ENCODE measurements at places on chromosomes 12 and 14.

GRCh38 chr12:13195785-13196129, 769 bp upstream of the EMP1 start:
- DNase-seq = no peak

DNA sequence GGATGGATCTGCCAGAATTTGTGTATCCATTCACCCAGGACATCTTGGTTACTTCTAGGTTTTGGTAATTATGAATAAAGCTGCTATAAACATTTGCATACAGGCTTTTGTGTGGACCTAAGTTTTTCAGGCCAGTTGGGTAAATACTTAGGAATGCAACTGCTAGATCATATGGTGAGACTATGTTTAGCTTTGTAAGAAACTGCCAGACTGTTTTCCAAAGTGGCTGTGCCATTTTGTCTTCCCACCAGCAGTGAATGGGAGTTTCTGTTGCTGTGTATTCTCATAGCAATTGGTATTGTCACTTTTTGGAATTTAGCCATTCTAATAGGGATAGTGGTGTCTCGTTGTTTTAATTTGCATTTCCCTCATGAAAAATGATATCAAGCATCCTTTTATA, 133.0 kb downstream of the KIF26A start:
- no peak for DNase-seq

GRCh38 chr14:34794941-34795340, 80.2 kb downstream of the BAZ1A start:
- DNase-seq = no peak

GRCh38 chr12:571795-572531, 91.3 kb downstream of the NINJ2 start:
- DNase-seq = no peak
